ENCODE measurements at places on chromosomes 5 and 9.

DNA sequence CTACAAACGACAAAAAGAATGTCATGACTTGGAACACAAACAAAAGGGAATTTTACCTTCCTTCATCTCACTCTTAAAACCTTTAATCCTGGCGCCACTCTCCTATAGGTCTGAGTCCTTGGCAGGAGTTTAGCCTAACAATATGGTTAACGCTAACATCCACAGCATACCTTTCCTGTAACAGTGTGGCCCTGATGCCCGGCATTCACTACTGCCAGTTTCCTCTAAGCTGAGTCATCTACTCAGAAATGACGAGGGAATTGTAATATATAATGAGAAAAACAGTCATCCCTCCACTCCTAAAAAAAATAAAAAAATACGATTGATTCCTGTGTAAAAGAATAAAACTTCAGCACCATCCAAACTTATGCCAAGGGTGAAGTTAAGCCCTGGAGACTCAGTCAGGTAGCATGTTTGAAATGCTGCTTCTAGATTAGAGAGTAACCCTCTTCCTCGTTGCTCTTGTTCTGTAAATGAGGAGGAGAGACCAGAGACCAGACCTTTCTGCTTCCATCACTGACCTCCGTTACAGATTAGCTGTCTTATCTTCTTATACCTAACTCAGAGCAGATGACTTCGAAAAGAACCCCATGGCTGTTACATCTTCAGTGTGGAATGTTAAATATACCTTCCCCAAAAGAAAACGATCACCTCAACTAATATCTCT is 37.4 kb downstream of the CCDC125 start:
- DNase-seq, result no peak

DNA sequence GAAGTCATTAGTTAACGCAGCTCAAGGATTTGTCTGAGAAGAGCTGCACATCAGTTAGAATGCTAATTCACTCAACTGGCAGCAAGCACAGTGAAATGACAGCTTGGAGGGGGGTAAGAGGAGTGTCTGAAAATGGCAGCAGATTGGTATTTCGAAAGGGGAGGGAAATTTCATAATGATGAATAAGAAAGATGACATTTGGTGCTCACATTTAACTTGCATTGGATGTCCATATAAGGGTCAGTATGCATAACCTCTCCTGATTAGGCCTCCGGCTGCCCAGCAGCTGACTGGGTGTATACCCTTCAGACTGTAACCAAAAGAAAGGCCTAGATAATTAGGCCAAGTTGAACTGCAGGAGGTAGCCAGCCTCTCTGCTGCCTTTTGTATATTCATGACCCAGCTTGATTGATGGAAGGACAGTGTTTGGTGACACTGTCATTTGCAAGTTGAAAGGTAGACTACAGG is 131.0 kb downstream of the PBX3 start:
- DNase-seq, result no peak

DNA sequence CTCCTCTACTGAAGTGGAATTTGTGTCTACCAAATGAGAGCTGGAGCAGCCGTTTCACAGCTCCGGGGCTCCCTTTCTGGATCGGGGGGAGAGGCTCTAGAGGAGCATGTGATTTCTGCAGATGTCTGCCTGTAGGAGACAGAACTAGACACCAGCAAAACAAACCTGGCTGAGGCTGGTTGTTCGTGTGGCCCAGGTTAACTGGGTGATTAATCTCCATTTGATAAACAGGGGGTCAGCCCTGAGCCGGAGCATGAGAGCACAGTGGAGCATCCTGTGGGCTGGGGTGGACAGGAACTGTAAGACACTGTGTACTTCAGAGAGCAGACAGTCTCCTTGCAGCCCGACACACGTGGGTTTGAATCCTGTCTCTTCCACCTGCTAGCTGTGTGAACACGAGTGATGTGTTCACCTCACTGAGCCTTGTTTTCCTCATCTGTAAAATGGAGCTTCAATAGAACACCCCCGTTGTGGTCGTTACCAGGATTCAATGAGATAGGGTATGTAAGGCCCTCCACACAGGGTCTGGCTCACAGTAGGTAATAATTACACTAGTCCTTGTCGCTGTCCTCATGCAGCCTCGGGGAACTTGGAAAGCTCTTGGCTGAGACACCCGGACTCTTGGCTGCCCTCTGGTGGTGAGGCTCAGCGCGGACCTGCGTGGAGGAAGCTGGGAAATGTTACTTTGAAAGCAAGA is 12.9 kb downstream of the CXCL14 start:
- peak; percentile 60 for DNase-seq

DNA sequence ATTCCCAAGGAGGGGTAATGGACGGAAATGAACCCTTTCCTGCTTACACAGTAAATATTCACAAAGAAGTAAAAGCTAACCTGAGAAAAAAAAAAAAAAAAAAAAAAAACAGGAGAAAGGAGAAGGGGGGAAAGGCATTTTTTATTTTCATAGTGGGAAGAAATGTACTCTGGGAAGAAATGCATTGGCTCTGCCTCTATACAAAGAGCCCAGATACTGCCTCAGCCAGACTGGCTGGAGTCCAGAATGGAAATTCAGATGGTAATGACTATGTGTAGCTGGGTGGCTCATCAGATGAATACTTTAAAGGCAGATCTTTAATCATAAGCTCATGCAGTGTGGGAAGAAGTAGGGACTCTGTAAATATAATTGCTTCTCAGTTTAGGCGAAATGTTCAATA is 124.9 kb upstream of the ZNF608 start:
- DNase-seq, result no peak

GRCh38 chr5:123651234-123651633 is 139.3 kb downstream of the CSNK1G3 start:
- no peak for DNase-seq

DNA sequence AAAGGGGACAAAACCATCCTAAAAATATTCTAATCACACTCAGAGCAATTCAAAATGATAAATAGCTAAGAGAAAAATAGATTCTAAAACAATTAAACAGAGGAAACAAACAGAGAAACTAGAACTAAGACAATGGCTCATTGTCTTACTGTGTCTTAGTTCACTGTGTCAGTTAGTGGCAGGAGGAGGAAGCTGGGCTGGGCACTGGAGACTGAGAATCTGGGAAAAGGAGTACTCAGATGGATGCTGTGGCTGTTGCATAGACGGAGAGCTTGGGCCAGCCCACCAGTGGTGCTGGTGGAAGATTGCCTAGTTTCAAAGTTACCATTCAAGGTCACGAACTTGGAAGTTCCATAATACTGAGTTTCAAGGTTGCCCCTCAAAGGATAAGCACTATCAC is 94.7 kb upstream of the IFNK start:
- DNase-seq, result no peak

DNA sequence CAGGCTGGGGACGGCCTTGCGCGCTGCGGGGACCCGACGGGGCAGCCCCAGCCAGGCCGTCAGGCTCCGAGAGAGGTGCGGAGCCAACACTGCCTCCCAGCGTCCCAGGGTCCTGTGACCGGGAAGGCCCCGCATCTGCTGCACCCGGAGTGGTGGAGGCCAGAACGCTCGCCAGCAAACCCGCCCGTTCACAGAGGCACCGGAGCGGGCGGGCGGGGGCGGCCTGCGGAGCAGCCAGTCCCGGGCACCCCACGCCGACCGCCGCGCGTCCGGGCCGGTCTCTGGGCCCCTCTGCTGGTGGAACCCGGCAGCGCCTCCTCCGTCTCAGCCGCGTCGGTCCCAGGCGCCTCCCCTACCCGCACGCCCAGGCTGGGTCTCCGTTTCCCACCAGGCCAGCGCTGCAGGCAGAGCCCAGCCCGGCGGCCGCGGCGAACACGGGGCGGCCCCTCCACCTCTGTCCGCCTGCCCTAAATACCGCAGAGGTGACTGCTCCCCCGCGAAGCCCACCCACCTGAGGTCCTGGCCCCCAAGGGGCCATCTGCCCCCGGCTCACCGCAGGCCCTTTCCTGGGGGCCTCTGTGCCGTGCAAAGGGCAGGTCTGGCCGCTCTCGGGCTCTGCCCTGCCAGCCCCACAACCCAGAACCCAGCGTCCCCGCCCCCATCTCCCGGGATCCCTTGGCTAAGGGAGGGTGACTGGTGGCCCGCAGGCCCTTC is 15.9 kb downstream of the EXD3 start:
- DNase-seq, result no peak

GRCh38 chr9:98362624-98363252 is 107.3 kb upstream of the TBC1D2 start:
- no peak for DNase-seq

DNA sequence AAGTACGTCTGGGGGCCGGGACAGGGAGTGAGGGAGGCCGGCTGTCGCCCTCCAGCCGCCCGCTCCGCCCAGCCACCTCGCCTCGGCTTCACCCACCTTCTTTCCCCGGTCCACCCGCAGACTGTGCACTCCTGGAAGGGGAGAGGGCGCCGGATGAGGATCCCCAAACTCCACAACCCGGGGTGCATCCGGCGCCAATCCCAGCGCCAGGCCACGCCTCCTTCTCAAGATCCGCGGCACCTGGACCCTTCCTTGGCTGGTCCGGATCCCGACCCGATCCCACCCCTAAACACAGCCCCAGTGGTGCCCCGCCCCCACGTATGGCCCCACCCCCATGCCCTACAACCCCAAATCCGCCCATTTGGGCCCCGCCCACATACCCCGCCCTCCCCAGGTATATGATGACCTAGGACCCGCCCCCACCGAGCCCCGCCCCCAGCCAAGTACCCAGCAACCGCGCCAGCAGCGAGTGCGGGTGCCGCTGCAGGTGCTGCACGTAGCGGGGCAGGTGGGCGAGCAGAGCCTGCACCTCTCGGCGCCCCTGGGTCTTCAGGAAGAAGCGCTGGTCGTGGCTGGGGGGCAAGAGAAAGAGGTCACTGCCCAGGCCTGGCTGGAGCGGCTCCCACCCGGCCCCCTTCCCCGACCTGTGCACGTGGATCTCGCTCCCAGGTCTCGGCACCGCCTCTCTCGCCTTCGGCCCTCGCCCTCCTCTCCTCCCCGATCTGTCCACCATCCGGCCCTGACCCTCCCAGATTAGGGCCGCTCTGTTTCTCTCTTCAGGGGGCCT is 3.2 kb downstream of the PIP5KL1 start:
- DNase-seq, result no peak

DNA sequence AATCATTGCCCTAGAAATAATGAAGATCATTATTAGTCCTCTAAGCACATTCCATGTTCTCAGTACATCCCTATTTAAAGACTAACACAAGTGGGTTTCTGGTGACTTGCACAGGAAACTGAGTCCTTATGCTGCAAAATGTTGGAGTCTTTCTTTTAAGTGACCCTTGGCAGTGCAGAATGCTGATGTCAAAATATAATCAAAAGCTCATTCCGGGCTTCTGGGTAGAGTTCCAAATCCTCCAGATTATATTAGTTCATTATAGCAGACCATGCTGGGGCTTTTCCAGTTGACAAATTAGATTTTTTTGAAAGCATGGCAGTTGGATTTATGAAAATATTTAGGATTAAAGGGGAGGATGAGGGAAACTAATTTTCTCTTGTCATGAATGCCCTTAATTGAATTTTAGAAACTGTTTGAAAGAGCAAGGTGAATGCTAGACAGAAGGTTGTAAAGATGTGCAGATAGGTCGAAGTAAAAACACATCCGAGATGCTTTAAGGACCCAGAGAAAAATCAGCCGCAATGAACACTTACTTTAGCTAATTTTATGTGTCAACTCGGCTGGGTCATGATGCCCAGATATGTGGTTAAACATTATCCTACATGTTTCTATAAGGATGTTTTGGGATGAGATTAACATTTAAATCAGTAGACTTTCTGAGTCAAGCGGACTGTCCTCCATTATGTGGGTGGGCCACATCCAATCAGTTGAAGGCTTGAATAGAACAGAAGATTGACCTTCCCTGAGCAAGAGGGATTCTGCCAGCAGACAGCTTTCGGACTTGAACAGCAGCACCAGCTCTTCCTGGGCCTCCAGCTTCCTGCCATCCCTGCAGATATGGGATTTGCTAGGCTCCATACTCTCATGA is 88.7 kb downstream of the DAP start:
- no peak for DNase-seq

DNA sequence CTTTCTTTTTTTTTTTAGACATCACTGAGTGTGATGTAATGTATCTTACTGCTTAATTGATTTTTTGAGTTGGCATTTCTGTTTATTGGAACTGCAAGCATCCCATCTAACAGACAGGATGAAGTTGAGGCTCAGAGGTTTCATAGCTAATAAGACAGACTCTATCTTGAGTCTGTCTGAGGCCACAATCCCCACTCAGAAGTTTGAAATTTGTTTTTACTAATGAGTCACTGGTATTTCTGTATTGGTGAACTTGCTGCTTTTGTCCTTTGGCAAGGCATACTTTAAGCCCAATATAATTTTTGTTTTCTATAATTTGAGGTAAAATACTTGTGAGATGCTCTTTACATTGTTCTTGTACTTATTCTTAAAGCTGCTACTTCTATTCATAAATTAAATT is 491.2 kb downstream of the PSAT1 start:
- no peak for DNase-seq

GRCh38 chr5:96595300-96596090 is 66.7 kb upstream of the CAST start:
- no peak for DNase-seq

GRCh38 chr5:180173875-180174586 is 35.0 kb downstream of the RASGEF1C start:
- DNase-seq, result no peak

DNA sequence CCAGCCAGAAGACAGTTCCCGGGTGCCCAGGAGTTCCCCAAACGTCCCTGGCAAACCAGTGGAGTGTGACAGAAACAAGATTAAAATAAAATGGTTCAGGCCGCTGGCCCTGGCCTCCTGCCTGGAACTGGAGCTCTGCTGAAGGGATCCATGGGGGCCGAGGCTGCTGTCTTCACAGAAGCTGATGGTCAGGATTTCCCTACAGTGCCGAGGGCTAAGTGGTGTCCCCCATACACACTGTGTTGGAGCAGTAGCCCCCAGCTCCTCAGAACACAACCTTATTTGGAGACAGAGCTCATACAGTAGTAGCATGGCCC is 55.9 kb downstream of the MRPL36 start:
- no peak for DNase-seq

DNA sequence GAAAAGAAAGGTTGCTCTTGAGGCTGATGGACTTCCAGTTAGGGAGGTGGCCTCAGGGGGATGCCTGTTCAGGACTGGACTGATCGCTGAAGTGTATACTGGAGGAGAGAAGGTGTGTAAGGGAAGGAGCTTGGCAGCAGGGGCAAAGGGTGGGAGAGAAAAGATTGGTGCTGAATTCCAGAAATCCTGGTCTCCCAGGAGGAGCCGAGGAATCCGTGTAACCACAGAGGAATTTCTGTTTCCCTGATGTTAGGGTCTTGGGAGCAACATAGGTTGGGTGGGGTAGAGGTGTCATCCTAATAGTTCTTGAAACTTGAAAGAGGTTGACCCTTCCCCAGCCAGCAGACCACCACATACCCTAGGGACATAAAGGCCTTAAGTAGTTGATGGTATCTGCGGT is 88.9 kb upstream of the PTPN3 start:
- DNase-seq, result no peak

- DNase-seq, result no peak
Observed at GRCh38 chr5:73417303-73418034, 31.1 kb downstream of the FOXD1 start.

DNA sequence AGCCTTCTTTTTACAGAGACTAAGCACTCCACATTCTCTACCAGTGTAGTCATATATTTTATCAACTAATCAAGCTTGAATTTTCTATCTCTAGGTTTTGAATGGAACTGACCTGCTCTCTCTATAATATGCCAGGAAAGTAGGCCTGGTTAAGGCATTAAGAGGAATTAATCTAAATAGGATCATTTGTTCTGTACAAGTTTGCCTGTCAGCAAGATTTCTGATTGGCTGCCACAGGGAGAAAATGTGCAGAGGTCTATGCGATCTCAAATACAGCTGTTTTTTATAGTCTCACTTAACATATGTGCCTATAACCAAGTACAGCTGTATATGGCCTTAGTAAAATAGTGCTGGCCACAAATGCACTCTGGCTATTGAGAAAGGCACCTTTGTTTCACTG is 418.8 kb downstream of the KDM4C start:
- no peak for DNase-seq

Measured in tibial nerve (tissue), 4 donors.